SW 1271 (cell line): ENCODE measurements at places on chromosomes 6 and 20.

- DNase-seq = no peak
Measured at GRCh38 chr6:39786649-39787048, 5.5 kb upstream of the DAAM2 start.

DNA sequence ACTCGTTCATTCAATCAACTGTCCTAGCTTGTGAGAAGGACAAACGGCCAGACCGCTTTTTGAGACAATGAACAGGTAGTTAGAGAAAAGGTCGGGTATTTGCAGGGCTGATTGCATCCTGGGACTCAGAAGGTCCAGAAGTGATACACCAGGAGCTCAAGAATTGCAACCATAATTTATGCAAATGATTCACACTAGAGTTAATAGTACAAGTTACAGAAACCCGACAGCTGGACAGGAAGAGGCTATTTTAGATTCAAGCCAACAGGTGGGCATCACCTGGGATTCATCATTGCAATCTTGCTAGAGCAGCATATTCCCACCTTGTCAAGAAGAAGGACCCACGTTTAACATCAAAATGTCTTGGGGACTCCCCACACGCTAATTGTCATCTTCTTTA lies 83.5 kb downstream of the TNFAIP3 start:
- no peak for DNase-seq

DNA sequence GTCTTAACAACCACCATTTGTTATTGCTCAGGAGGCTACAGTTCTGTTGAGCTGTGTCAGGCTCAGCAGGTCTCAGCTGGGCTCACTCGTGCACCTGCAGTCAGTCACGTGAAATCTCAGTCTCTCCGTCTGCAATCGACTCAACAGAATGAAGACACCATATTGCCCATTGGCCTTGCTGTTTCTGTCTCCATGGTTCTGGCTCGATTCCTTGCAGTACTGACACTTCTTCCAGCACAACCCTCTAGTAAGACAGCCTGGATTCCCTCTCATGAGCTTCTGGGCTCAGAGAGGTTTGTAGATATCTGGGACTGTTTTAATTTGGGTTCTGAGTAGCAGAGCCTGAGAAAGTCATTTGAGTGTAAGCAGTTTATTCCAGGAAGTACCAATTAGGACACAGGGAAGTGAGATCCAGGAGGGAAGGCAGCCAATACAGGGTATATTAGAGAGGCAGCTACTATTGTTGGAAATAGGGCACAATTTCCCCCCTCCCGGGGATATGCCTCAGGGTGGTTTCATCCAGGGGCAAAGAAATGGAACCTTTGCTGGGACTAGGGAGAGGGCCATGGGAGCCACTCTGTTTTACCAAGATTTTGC lies 87.4 kb upstream of the RALGAPA2 start:
- no peak for DNase-seq

- no peak for DNase-seq
Measured at GRCh38 chr6:139323511-139324300, 31.9 kb upstream of the TXLNB start.

GRCh38 chr6:15410752-15411151 lies 164.9 kb downstream of the JARID2 start:
- DNase-seq = no peak

DNA sequence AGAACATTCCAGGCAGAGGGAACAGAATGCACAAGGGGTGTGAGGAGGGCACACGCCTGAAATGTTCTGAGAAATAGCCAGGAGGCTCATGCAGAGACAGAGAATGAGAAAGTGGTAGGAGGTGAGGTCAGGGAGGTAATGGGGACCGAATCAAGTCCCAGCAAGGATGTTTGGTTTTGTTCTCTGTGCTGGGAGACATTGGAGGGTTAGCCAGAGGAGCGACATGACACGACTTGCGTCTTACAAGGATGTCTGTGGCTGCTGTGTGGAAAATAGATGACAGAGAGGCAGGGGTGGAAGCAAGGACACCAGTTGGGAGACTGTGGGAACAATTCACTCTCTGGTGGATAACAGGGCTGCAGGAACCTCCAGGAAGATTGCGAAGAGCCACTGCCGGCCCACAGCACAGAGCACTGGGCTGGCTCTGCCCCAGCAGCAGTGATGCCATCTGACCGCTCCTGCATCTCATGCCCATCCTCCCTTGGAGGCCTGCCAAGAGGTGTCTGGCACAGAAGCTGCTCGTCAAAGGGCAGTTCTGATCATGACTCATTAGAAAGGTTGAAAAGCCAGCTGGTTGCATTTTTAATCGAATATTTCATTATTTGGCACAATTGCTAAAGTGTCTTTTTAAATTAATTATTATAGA lies 57.7 kb upstream of the CD83 start:
- DNase-seq = no peak

GRCh38 chr6:21033575-21034026 lies 499.3 kb downstream of the CDKAL1 start:
- DNase-seq = no peak

GRCh38 chr6:158512809-158513208 lies 47.1 kb upstream of the TMEM181 start:
- DNase-seq = no peak

GRCh38 chr6:31116661-31117385 lies 2.2 kb downstream of the PSORS1C1 start:
- DNase-seq = no peak

DNA sequence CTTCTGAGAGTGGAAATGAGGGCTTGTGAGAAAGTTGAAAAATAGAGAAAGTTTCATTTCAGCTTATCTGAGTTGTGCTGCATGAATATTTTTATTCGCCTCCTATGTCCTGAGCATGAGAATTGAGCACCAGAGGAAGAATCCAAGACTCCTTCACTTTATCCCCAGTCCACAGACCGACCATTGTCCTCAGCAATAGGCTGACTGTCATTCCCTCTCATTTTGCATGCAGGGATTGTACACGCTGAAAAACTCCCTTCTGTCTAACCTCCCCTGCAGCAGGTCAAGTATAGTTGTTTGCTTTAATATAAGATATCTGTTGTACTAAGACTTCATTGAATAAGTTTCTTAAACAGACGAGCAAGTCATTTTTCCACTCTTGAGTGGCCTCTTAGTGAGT lies 437.6 kb downstream of the PRKN start:
- DNase-seq = no peak

GRCh38 chr6:22067671-22068070 lies 229.2 kb downstream of the PRL start:
- no peak for DNase-seq

GRCh38 chr6:94600636-94601035 lies 976.7 kb upstream of the MANEA start:
- DNase-seq = no peak

GRCh38 chr6:11977193-11977592 lies 34.9 kb upstream of the HIVEP1 start:
- no peak for DNase-seq

GRCh38 chr6:6758546-6758914 lies 170.0 kb downstream of the LY86 start:
- no peak for DNase-seq

GRCh38 chr20:12627485-12627884 lies 381.3 kb upstream of the SPTLC3 start:
- DNase-seq = no peak

DNA sequence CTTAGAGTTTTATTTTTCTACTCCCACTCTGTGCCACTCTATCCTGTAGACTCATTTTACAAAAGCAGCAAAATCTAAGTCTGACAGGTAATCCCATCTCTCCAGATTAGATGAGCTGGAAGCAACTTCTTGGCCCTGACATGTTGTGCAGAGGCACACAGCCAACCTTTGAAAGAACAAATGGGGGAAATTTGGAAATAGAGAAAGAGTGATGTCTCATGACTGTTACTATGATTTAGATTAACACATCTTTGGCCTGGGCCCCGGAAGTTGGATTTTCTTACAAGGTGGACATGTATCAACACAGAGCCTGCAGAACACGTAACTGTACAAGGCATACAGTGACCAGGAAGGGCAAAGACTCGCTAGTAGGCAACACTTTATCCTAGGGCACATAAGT lies 227.7 kb downstream of the MYLK4 start:
- no peak for DNase-seq

GRCh38 chr6:106702046-106702445 lies 72.7 kb downstream of the QRSL1 start:
- no peak for DNase-seq

- DNase-seq = no peak
Measured at GRCh38 chr6:137728386-137729349, 138.4 kb upstream of the TNFAIP3 start.

- no peak for DNase-seq
Measured at GRCh38 chr6:70592391-70593117, 25.8 kb downstream of the SDHAF4 start.

GRCh38 chr20:973785-974194 lies 28.3 kb downstream of the RSPO4 start:
- DNase-seq = peak; percentile 44

DNA sequence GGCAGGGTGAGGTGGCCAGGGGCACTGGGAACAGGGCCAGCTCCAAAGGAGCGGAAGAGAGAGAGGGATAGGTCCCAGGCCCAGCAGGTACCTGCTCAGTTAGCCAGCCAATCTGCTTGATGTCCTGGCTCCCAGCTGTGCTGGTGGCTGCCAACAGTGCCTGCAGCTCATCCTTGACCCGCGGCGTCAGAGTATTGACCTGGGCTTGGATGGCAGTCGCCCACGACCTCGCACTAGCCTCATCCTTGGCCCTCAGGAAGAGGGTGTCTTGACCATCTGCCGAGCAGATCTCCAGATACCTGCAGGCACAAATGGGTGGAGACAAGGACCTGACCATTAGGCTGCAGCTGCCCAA lies 11.1 kb upstream of the CDK5RAP1 start:
- DNase-seq = no peak

DNA sequence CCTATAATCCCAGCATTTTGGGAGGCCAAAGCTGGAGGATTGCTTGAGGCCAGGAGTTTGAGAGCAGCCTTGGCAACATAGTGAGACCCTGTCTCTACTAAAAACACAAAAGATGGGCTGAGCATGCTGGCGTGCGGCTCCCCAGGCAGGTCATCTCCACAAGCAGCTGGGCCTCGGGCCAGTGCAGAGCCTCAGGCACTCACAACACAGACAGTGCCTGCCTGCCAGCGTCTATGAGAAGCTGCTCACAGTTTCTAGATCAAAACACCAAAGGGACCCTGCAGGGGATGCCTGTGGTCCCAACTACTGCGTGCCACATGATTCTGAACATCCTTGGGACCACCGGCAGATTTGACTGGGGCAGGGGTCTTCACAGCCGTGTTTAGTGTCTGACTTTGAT lies 59.4 kb downstream of the GINS1 start:
- no peak for DNase-seq

DNA sequence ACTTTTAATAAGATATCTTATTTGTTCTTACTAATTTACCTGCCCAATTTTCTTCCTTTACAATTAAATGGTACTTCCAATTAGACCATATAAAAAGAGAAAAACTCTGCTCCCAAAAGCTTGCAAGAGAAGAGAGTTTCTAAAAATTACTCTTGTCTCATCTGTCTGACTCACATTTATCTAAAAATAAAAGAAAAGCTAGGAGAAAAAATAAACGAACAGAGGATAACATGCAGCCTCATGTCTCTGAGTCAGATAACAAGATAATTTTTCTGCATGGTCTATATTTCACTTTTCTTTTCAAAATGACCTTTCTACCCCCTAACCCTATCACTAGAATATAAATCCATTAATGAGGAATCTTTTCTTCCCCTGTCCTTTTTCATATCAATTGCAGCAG lies 127.2 kb upstream of the TCF21 start:
- no peak for DNase-seq

DNA sequence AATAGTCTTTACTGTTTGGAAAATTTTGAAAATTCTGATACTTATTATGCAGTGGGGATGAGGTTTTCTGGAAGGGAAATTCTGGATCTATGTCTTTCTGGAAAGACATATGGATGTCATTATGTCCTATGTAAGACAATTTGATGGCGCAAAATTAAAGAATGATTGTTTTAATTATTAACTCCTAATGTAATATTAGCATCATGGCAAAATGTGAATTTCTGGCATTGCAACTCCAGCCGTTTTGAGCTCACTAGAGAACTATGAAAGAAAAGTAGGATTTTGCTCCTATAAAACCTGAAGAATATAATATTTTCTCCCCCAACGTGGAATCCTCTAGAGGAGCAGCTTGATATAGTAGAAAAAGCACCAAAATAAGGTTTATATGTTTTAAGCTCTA lies 243.2 kb downstream of the RFPL4B start:
- DNase-seq = no peak

- no peak for DNase-seq
Measured at GRCh38 chr20:49505518-49505917, 23.1 kb upstream of the KCNB1 start.

DNA sequence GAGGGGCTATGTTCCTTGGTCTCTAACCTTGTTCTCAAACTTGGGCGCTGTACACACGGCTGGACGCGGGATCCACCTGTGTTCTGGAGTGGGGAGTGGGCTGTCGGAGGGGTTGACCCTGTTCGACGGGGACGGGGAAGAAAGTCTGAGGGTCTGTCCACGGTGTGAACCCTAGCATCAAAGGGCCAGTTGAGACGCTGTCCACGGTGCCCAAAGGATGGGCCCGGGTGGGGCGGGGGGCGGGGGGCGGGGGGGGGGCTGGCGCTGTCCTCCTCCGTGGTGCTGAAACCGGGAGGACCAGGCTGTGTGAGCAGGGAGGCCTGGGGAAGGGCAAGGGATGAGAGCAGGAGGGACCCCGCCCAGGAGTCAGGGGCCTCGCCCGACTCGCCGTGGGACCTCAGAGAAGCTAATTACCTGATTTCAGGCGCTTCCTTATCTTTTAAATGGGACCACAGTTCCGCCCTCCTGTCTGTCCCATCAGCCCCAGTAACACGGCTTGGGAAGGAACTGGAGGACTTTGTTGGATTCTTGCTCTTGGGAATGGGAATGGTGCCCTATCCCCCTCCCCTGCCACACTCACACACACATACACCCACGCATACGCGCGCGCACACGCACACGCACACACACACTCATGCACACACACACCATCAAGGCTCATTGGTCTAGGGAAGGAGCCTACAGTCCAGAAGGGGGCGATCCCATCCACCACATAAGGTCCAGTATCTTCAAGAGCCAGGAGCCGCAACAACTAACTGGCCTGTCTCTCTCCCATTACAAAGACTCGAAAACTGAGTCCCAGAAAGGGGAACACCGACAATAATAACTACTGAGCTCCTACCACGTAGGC lies 1.0 kb upstream of the VSTM2L start:
- DNase-seq = no peak

- DNase-seq = no peak
Measured at GRCh38 chr6:17269840-17270239, 11.3 kb upstream of the RBM24 start.

DNA sequence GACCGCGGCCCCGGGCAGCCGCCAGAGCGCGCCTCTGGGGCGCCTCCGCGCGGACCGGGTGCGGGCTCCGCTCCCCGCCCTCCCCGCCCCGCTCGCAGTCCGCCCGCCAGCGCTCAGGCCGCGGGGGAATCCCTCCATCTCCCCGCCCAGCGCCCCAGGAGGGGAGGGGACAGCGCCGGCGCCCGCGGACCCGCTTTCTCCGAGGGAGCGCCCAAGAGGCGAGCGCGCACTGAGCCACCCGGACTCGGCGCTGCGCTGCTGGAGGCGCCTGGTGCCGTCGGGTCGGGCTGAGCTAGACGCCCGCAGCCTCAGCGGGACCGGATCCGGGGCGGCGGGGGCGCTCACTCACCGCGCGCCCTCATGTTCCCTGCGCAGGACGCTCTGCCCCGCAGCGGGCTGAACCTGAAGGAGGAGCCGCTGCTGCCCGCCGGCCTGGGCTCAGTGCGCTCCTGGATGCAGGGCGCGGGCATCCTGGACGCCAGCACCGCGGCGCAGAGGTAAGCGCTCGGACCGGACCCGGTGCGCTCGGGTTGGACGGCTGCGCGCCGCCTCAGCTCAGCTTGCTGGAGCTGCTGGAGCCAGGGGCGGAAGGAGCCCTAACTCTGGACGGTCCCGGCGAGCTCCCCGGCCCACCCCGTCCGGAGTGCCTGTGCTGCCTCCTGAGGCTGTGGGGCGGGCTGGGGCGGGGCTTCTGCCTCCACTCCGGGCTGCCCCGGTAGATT lies 867 bp downstream of the EBF4 start:
- DNase-seq = peak; percentile 14
